ENCODE measurements at places on chromosomes 5 and 9.
A peak's percentile ranks its signal among the peaks of the same experiment; 100 is the strongest.

DNA sequence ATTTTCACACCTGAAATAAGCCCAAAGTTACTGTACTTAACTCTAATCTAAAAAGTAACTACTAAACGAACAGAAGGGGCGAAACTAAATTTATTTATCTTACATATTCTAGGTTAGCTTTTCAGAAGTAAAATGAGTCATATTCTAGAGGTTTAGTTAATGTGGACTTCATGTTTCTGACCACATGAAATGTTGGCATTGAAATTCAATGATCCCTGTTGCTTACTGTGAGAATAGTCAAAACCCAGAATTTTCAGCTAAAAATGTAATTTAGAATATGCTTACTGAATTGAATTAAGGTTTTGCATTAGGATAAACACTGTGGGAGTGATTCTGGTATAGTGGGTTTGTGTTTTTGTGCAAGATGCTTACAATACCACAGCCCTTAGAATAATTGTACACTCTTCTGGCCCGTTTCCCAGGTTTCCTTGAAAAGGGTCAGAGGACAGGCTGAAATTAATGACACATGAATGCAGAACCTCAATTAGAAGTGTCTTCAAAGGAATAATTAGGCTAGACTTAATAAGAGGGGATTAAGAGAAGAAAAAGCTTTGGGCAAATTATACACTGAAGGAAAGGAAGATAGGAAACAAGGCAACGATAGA lies 1.4 kb upstream of the SNX18 start:
- no peak overlapping the region for H3K4me3 ChIP-seq
- H3K27me3 ChIP-seq, result no peaks in the 10 kb centered on the region
- no peak overlapping the region for H3K27ac ChIP-seq
- no peak for DNase-seq

GRCh38 chr9:84138541-84138940 lies 157.9 kb downstream of the RMI1 start:
- H3K4me3 ChIP-seq, result no peak overlapping the region
- no peak overlapping the region for H3K27ac ChIP-seq
- peaks cover 8% of the 10 kb centered on the region for H3K4me1 ChIP-seq
- peaks cover 2% of the 10 kb centered on the region for H3K36me3 ChIP-seq

- H3K27ac ChIP-seq, result no peak overlapping the region
- no peak overlapping the region for H3K4me3 ChIP-seq
- H3K4me1 ChIP-seq, result no peaks in the 10 kb centered on the region
- H3K36me3 ChIP-seq, result no peaks in the 10 kb centered on the region
- no peak for DNase-seq
Observed at GRCh38 chr5:68818057-68818695, 275.6 kb upstream of the SLC30A5 start.

DNA sequence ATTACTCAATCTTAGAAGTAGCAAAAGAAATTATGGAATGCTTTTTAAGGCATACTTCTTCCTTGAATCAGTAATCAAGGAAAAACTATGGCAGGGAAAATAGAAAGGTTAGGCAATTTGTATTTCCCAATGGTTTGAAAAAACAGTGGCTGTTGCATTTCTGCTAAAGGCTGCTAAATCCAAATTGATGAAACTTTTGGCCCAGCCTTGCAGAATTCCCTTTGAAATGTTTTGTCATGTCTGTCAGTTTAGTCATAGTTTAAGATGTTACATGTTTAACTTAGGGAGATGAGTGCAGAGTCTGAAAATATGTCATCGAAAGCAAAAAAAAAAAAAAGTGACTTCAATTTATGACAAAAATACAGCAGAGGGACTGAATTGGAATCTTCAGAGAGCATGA lies 878.9 kb upstream of the WWC1 start:
- no peak overlapping the region for H3K27ac ChIP-seq
- H3K4me1 ChIP-seq, result no peaks in the 10 kb centered on the region
- no peak overlapping the region for H3K4me3 ChIP-seq
- no peaks in the 10 kb centered on the region for H3K36me3 ChIP-seq

- no peak overlapping the region for H3K27ac ChIP-seq
- H3K4me1 ChIP-seq, result no peaks in the 10 kb centered on the region
- H3K36me3 ChIP-seq, result peaks cover 5% of the 10 kb centered on the region
- H3K27me3 ChIP-seq, result peaks cover 11% of the 10 kb centered on the region
Observed at GRCh38 chr9:3873818-3874217, 348.0 kb upstream of the RFX3 start.

DNA sequence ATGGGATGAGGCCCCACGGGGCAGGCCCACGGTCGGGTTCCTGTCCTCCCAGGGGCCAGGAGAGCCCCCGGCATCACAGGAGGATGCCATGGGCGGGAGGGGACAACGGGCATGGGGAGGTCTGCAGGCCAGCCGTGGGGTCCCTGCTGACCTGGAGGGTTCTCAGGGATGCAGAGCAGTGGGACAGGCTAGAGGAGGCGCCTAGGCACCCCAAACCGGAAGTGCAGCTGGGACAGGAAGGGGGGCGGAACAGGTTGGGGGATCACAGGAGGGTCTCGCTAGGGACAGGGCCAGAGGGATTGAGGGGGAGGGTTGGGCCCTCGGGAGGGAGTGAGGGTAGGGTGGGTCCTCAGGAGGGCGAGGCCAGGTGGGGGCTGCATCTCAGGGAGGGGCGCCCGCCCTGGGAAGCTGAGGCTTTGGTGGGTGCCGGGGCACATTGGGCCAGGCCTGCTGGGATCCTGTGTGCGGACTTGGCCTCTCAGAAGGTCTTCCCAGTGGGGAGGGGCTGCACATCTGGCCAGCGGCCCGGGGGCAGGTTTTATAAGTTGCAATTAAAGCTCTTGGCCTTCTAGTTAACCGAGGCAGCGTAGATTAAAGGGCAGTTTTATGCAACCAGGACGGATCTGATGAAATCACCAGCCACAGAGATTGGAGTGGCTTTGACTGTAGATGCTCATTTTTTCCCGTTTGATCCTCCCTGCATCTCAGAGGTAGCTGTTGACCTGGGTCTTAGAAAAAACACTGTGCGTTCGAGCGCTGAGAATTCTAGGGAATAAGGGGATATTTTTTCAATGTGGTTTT lies 20.1 kb downstream of the NKD2 start:
- no peak overlapping the region for H3K4me3 ChIP-seq
- DNase-seq, result no peak
- no peaks in the 10 kb centered on the region for H3K27me3 ChIP-seq
- H3K36me3 ChIP-seq, result no peaks in the 10 kb centered on the region

DNA sequence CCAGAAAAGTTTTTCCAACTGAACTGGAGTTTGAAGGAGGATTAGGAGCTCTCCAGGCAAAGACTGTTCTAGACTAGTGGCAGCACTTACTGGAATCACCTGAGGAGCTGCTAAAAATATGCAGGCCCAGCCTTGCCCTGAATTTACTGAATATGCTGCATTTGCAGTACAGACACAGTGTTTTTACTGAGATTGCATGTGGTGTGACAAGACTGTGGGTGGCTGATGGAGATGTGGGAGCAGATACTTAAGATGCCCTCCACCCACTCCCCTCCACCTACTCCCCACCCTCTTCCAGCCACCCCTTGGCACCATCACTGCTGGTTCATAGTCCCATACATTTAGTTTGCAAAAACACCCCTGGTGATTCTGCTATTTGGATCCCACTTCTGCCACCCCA lies 64.1 kb upstream of the HRH2 start:
- no peak for DNase-seq
- H3K4me3 ChIP-seq, result no peak overlapping the region
- no peaks in the 10 kb centered on the region for H3K36me3 ChIP-seq

DNA sequence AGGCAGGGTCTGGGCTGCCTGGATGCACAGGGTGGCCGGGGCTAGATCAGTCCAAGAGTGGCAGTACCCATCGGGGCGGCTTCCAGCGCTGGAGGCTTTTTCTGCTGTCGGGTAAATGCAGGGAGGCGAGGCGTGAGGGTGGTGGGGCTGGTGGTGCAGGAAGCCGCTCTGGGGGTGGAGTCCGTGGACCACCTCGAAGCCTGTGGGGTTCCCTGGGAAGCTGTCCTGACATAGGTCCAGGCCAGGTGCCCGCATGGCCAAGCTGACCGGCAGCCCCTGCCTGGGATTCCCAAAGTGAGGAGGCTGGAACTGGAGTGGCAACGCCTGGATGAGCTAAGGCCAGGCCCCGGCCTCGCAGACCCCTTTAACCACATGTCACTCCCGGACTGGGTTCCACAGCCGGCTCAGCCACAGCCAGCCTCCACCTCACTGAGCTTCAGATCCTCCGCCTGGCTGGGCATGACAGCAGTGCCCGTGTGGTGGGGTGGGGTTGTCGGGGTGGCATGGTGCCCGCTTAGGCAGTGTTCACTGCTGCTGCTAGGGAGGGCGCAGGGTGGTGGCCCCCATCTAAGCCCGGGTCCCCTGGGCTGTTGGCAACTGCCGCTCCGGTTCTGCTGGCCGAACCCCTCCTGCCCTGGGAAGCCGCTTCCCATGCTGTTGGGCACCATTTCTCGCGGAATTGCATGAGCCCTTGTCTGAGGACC lies 1.4 kb upstream of the QRFP start:
- no peaks in the 10 kb centered on the region for H3K27me3 ChIP-seq
- no peak for DNase-seq
- H3K4me3 ChIP-seq, result no peak overlapping the region
- no peaks in the 10 kb centered on the region for H3K4me1 ChIP-seq
- H3K27ac ChIP-seq, result no peak overlapping the region

DNA sequence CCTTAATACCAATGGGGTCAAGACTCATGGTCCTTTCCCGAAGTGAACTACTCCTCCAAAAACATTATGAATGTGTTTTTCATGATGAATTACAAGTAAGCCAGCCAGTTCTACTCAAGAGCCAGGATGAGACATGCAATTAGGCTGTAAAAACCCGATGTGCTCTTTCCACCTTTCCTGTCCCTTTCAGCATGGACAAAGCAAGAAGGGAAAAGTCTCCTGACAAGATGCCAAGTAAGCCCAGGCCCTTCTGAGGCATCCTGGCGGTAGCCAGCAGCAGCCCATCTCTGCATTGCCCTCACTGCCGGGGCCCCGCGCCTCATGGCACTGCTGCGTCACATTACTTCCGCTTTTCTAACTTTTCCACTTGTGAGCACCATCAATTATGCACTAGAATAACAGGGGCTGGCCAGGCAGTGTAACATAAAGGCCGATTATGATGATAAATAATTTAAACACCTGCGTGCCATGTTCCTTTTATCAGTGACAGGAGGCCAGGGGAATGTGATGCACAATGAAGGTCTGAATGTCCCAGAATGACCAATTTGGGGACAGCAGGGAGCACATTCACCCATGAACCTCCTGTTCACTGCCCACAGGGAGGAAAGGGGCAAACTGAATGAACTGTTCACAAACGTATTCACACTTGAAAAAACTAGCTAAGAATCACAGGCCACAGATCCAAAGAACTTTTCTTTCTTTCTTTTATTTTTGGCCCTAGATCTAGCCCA lies 37.4 kb downstream of the EFNA5 start:
- DNase-seq, result no peak
- H3K27ac ChIP-seq, result no peak overlapping the region
- H3K4me3 ChIP-seq, result no peak overlapping the region
- H3K36me3 ChIP-seq, result no peaks in the 10 kb centered on the region
- peaks cover 5% of the 10 kb centered on the region for H3K27me3 ChIP-seq

- no peaks in the 10 kb centered on the region for H3K27me3 ChIP-seq
- H3K36me3 ChIP-seq, result peaks cover 12% of the 10 kb centered on the region
- H3K4me1 ChIP-seq, result peaks cover 21% of the 10 kb centered on the region
- no peak overlapping the region for H3K27ac ChIP-seq
- no peak for DNase-seq
- peak overlapping the region; percentile 21 for H3K4me3 ChIP-seq
Observed at GRCh38 chr5:122780296-122780695, 5.4 kb downstream of the SNX2 start.

GRCh38 chr5:159181651-159182050 lies 27.7 kb downstream of the RNF145 start:
- H3K27ac ChIP-seq, result no peak overlapping the region
- no peak overlapping the region for H3K4me3 ChIP-seq
- peaks cover 66% of the 10 kb centered on the region for H3K36me3 ChIP-seq
- peaks cover 22% of the 10 kb centered on the region for H3K4me1 ChIP-seq
- no peaks in the 10 kb centered on the region for H3K27me3 ChIP-seq

- H3K36me3 ChIP-seq, result peaks cover 3% of the 10 kb centered on the region
- DNase-seq, result peak; percentile 37
- peaks cover 7% of the 10 kb centered on the region for H3K4me1 ChIP-seq
Observed at GRCh38 chr9:136138566-136138965, 19.9 kb upstream of the TMEM250 start.

DNA sequence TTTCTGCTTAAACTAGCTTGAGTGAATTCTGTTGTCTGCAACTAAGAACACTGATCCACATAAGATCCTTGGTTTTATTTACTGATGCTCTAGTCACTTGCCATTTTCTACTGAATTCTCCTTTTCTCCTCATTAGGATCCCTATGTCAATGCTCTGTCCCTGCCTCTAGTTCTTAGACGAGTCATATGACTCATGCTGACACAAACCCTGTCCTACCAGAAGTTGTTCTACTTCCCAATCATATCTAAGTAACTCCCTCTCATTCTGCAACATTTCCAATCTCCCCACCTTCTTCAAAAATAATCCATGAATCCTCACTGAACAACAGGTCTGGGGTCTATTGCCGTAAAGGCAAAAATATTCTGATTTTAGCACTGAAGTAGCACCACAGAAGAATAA lies 47.1 kb upstream of the DMRT1 start:
- H3K4me3 ChIP-seq, result no peak overlapping the region
- no peak overlapping the region for H3K27ac ChIP-seq
- no peak for DNase-seq
- H3K27me3 ChIP-seq, result peaks cover 2% of the 10 kb centered on the region
- H3K4me1 ChIP-seq, result no peaks in the 10 kb centered on the region
- H3K36me3 ChIP-seq, result no peaks in the 10 kb centered on the region

- H3K36me3 ChIP-seq, result no peaks in the 10 kb centered on the region
- no peak overlapping the region for H3K4me3 ChIP-seq
- no peaks in the 10 kb centered on the region for H3K27me3 ChIP-seq
- DNase-seq, result no peak
Observed at GRCh38 chr5:170333161-170333910, 35.8 kb upstream of the LCP2 start.

DNA sequence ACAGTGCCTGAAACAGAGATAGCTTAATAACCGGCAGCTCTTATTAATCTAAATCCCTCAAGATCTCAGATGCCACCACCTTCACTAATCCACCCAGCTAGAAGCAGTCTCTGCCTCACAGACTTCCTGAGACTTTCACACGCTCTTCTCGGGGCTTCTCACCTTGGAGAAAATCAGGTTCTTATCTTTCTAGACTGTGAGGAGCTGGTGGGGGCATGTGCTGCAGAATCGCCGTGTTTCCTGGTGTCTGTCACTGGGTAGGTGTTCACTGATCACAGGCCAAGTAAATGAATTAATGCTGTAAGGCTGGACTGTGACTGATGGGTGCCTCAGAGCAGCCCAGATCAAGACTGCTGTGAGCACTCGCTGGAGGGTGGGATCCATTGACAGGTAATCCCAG lies 101.7 kb downstream of the PSD2 start:
- no peaks in the 10 kb centered on the region for H3K36me3 ChIP-seq
- no peak overlapping the region for H3K4me3 ChIP-seq
- no peaks in the 10 kb centered on the region for H3K4me1 ChIP-seq
- no peak for DNase-seq
- H3K27me3 ChIP-seq, result peaks cover 23% of the 10 kb centered on the region

Data from naive thymus-derived CD8-positive, alpha-beta T cell (primary cell).